Stimulated activated CD8-positive, alpha-beta memory T cell treated with anti-CD3 and anti-CD28 coated beads, Interleukin-2, amount 100 ng/mL, for 1 hour (primary cell): ENCODE measurements at places on chromosomes 7 and 10.

- DNase-seq = no peak
Measured at GRCh38 chr7:31811650-31812461, 124.8 kb downstream of the PPP1R17 start.

DNA sequence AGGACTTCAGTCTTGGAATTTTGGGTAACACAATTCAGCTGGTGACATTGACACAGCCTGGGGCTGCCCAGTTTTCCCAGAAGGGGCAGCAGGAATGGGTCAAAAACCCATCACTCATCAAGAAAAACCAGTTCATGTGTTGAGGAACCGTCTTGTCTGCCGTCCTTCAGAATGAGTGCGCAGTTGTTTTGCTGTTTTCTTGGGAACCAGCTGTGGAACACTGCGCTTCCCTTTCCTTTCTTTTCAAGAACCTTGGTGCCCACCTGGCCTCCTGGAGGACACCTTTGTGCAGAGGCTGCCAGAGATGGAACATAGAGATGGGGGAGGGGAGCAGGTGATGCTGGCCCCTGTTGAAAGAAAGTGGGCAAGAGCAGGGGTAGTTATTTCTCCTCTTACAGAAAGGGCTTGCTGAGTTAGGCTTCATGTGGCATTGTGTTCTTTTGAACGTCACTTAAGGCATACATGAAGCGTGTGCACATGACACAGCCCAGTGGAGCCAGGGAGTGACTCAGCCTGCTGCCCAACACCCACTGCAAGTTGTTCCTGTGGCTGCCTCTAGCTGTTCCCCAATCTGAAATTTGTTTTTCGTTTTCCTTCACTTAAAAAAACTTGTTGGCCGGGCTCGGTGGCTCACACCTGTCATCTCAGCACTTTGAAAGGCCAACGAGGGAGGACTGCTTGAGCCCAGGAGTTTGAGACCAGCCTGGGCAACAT is 87.4 kb upstream of the TNS3 start:
- DNase-seq = no peak

GRCh38 chr7:29639886-29640595 is 76.4 kb downstream of the PRR15 start:
- DNase-seq = no peak

- DNase-seq = no peak
Measured at GRCh38 chr10:89002226-89002978, 11.8 kb downstream of the FAS start.

- DNase-seq = no peak
Measured at GRCh38 chr10:13615650-13616300, 29.0 kb downstream of the PRPF18 start.

- DNase-seq = no peak
Measured at GRCh38 chr10:43115881-43116595, 22.2 kb upstream of the CSGALNACT2 start.

GRCh38 chr7:38040831-38041230 is 120.4 kb downstream of the EPDR1 start:
- DNase-seq = no peak

DNA sequence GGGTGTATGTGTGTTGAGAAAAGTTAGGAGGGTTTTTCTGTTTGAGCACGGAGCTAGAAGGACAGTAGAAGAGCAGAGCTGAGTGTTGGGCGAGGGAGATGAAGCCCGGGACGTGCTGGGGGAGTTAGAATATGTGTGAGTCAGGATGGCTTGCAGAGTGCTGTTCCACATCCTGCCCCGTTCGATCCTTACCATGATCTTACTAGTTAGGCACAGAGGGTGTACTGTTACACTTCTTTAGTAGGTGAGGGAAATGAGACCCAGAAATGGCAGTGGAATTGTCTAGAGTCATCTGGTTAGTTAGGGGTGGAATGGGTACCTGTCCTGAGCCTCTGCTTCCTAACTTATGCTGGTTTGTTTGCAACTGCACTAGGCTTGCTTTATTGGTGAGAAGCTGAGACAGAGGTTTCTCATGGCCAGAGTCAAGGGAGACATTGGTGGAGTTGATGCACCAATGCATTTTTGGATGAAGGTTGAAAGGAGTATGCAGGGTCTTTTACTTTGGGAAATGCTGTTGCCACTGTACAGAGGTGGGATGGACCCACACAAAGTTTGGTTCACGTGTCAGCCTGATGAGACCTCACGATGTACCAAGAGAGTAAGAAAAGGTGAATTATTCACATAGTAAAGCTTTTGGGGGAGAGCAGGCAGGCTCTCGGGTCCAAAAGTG is 42.4 kb downstream of the CCNY start:
- no peak for DNase-seq

- no peak for DNase-seq
Measured at GRCh38 chr10:122665946-122666345, 33.7 kb downstream of the C10orf120 start.

- DNase-seq = no peak
Measured at GRCh38 chr10:32982911-32983909, 25.2 kb upstream of the ITGB1 start.

- no peak for DNase-seq
Measured at GRCh38 chr7:41872966-41873365, 170.1 kb upstream of the INHBA start.

GRCh38 chr7:30162622-30163124 is 27.9 kb downstream of the MTURN start:
- no peak for DNase-seq

DNA sequence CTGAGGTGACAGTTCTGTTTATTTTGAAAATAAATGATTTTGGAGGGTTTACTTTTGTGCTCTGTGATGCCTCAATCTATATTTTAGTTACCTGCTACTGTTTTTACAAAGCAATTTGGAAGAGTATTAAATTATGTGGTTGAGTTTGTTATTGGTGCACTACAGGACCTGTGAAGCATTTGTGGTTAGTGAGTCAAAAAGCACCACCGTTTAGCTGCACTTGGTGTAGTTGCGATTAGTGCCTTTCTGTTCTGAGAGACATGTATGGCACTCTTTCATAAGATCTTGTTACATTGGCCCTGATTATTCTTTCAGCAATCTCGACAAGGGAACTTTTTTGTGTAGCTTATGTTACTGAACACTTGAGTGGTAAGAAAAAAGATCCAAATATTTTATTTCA is 132.2 kb downstream of the BBS9 start:
- DNase-seq = no peak

DNA sequence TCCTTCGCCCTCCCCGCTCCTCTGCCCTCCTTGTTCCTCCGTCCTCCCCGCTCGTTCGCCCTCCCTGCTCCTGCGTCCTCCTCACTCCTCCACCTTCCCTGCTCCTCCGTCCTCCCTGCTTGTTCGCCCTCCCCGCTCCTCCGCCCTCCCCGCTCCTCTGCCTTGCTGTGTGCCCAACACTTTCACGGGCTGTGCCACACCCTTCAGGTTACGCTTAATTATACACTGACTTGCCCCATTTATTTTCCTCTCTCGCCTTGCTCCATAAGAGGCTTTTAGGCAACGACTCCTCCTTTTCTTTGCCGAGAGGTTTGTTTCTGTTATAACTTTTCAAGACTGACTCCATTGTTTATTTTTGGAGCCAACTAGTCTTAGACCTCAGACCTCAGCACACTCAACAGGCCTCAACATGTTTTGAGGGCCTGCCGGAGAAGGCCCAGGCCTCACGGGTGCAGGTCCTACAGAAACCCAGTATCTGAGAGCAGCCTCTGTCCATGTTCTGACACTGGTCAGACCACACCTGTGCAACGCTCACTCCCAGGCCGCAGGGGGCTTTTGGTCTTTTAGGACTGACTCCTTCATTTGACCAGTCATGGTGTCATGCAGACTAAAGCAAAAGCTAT is 18.2 kb upstream of the PRKAG2 start:
- no peak for DNase-seq

GRCh38 chr7:20395104-20395503 is 64.4 kb downstream of the ITGB8 start:
- no peak for DNase-seq

DNA sequence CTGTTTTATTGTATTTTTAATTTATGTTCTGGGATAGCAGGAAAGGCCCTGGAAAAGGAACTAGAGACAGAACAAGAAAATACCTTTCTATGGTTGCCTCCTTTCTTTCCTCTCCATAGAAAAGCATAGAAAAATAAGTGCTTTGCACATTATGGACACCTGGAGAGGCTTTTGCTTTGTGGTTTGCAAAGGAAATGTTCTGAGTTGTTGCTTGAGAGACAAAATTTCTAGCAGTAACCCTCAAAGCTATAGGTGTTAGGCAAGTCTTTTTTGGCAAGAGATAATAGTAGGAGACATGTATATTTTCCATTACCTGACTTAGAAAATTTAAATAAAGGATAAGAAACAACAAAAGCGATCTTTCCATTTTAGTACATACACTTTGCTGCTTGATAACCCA is 378.6 kb upstream of the PRKCQ start:
- no peak for DNase-seq

DNA sequence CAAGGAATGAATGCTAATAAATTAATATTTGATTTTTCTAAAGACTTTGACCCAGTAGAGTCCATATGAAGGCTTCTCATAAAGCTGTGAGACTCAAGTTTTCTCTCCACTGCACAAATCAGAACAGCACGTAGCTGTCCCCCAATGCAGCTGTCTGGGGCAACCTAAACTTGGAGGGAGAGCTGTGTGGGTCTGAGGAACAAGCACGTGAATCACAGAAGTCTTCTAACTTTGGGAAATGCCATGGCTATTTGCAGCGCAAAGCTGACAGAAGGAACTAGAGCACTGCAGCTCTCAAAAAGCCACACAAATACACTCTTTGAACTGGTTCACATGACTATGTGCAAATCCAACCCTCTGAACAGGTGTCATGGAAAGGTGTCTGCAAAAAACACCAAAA is 47.9 kb downstream of the COL1A2 start:
- DNase-seq = no peak

- no peak for DNase-seq
Measured at GRCh38 chr10:29104661-29105399, 184.0 kb upstream of the LYZL1 start.

DNA sequence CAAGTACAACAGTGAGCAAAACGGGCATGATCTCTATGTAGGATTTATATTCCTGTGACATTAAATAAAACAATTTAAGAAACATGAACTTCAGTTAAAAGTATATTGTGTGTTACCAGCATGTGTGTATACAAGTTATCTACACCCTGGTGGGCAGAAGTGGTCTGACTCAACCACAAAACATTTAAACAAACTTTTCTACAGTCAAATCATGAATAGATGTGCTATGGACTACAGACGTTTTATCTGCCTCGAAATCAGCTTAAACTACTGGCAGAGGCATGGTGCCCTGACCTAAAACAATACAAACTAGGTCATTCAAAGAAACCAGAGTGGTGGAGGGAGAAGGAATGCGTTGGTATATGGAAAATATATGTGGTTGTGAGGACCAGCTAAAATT is 3.6 kb downstream of the ARL3 start:
- DNase-seq = no peak

DNA sequence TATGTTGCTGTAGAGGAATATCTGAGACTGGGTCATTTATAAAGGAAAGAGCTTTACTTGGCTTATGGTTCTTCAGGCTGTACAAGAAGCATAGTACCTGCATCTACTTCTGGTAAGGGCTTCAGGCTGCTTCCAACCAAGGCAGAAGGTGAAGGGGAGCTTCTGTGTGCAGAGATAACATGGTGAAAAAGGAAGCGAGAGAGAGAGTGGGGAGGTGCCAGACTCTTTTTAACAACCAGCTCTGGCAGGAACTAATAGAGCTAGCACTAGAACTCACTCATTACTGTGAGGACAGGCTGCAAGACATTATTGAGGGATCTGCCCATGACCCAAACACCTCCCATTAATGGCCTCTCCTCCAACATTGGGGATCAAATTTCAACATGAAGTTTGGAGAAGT is 94.5 kb downstream of the KIF20B start:
- no peak for DNase-seq

DNA sequence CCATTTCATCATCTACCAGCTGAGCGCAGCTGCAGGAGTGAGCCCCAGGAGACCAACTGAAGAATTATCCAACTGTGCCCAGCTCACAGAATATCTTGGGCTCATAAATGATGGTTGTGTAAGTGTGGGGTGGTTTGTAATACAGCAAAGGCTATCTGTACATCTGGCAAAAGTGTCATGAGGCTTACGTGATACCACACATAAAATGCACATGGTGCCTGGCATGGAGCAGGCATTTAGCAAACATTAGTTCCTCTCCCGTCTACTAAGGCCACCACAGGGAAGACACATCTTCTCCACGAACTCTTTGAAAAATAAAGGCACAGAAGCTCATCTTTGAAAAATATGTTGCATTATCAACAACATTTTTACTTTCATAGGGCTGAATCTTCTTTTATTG is 32.3 kb downstream of the AOAH start:
- DNase-seq = no peak

DNA sequence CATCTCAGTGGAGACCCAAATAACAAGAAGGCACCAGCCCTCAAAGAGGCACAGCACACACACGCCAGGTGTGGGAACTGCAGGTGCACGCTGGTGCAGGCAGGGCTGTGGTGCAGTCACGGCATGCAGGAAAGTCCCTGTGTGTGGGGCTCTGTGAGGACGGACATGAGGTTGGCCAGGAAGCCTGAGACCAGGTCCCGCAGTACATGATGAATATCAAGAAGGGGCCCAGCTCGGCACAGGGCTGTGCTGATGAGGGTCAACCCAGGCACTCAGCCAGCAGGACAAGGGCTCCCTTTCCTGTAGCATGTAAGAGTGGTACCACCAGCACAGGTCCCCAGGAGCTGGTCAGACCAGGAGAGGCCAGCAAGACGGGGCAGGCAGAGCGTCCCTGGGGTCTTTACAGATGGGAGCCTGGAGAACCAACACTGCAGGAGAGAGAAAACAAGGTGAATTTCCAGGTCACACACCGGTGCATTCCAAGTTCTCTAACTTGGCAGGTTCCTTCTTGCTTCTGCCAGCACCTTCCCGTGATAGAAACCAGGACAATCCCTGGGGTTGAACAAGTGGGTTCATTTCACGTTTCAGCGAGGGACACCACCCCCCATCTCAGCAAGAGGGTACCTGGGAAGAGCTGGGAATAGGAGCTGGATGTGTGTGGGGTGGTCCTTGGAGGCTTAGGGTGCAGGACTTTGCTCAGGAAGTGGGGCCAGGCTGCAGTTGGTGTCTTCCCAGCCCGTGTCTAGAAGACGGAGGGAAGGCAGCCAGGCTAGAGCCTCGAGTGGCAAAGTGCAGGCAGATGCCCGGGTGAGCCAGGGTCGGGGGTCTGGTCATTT is 244.8 kb upstream of the TCERG1L start:
- DNase-seq = no peak

- DNase-seq = no peak
Measured at GRCh38 chr10:14926722-14927416, 27.0 kb downstream of the DCLRE1C start.
